ENCODE measurements at places on chromosomes 3 and 15.

DNA sequence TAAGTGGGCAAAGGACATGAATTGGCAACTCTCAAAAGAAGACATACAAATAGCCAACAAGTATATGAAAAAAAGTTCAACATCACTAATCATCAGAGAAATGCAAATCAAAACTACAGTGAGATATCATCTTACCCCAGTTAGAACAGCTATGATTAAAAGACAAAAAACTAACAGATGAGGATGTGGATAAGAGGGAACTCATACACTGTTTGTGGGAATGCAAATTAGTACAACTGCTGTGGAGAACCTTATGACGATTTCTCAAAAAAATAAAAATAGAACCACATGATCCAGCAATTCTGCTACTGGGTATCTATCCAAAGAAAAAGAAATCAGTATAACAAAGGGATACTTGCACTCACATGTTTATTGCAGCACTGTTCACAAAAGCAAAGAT, 28.6 kb downstream of the NEK10 start:
- no peak for DNase-seq

- DNase-seq, result no peak
Observed at GRCh38 chr3:134627831-134628230, 23.0 kb downstream of the KY start.

- peak; percentile 29 for DNase-seq
Observed at GRCh38 chr3:44899683-44900367, 25.4 kb downstream of the TGM4 start.

DNA sequence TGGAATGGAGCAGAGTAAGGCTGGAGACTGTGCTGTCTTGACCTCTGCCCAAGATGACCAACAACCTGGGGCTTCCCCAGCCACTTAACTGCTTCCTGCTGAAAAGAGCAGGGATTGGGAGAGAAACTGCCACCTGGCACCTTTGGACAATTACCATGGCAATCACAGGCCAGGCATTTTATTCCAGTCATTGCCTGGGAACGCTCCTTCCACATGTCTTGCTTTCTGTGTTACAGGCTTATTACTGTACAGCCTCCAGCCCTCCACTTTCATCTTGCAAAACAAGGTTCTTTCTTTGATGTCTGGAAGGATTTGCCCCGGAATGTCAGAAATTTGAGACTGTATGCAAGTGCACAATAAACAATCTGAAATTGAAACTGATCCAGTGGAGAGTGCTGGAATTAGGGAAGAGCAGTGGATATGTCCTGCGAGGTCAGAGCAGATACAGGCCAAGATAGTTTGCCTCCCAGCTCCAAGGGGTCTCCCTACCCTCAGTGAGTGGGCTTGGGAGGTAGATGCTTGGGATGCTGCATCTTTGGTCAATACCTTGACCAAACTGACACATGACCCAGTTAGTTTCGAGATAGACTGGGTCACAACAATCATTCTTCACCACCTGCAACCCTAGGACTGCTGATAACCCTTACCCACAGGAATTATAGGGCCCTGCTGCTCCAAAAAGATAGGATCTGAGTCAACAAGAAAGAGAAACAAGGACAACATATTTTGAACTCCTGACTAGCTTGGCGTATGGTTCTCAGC, 2.7 kb downstream of the PPP1R14D start:
- DNase-seq, result no peak

DNA sequence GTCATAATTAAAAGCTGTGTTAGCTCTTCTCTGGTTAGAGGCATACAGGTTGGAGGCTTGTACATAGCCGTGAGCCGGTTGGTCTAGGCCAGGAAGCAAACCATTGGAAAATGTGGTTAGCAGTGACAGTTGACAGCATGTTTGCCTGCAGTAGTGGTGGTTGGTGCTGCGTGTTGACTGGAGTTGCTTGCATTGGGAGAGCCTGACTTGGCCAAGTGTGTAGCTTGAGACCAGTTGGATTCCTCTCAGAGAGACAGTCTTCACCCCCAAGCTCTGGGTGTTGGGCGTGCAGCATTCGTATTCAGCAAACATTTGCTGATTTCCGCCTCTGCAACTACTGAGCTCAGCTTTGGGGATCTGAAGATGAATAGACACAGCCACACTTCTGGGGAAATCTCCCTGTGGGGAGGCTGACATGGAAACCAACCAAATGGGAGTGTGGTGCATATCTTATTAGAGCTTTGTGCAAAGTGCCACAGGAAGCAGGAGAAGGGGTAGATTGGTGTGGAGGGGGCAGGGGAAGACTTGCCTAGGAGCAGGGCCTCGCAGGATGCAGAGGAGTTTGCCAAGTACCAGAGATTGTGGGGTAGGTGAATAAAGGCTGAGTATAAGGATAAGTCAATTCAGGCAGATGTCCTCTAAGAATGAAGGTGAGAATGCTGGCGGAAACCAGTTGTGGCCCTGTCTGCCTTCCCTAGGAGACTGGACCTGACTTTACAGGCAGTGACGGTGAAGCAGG, 83.5 kb downstream of the IGF1R start:
- DNase-seq, result no peak

- no peak for DNase-seq
Observed at GRCh38 chr3:16234281-16234680, 30.5 kb downstream of the DPH3 start.

GRCh38 chr3:119322021-119322834, 28.0 kb downstream of the ARHGAP31 start:
- no peak for DNase-seq

DNA sequence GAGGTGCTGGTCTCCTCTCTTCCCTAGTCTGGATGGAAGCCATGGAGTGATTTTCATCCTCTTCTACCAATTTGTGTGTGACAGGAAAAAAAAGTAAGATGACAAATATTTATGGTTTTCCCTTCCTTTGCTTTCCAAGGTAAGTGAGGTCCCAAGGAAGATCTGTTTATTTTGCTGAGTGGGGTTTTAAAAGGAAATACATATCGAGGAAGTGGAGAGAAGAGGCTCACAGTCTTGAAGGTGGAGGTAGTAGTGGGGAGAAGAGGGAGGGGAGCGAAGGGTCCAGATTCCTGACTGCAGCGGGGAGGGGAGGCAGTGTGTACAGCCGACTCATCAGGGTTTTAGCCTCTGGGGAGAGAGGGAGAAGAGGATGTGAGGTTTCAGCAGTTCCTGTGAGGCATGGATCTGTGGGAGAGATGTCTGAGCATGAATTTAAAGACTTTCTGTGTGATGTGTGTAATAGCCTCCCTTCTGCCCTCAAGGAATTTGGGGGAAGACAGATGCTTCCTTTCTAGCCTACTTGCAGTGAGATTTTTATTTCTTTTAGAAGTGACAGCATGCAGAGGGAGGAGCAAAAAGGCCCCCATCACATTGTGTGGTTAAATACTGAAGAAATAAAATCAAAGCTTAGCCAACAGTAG, 272.4 kb downstream of the THRB start:
- DNase-seq, result no peak

DNA sequence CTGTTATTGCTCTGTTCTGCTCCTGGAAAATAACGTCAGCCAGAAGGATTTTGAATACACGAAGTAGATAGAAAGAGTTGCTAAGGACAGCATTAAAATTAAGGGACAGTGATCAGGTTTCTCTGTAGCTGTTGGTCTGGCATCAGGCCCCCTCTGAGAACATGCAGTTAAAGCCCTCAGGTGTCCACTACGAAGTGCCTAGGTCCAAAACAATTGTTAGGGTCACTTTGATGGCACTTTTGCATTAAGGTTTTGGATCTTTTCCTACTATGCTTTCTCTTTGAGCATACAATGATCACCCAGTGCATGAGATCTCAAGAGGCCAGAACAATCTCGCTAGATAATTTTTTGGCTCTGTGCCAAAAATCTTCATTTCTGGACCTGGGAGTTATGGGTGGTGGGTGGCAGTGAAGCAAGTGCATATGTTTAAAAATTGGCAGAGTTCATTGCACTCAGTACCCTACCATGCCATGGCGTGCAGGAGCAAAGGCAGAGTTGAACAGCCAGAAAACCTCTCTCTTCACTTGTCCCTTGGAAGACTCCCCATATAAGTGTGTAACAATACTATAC, 797.6 kb downstream of the ROBO2 start:
- DNase-seq, result no peak

DNA sequence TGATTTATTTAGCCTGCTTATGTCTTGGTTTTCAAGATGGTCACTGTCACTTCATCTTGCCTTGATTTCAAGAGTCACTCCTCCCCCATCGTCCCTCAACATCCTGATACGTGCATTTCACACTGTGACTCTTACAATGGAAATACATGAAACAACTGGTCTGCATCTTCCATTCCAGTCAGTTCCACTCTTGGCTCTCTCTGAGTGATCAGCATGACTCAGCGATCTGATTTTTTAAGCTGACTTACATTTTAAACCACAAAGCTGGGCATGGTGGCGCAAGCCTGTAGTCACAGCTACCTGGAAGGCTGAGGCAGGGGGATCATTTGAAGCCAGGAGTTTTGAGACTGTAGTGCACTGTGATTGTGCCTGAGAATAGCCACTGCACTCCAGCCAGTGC, 271.2 kb upstream of the ROPN1 start:
- DNase-seq, result no peak
